ENCODE measurements at places on chromosomes 12 and 14.

GRCh38 chr14:90717916-90718315, 98.3 kb downstream of the TTC7B start:
- no peak for DNase-seq

DNA sequence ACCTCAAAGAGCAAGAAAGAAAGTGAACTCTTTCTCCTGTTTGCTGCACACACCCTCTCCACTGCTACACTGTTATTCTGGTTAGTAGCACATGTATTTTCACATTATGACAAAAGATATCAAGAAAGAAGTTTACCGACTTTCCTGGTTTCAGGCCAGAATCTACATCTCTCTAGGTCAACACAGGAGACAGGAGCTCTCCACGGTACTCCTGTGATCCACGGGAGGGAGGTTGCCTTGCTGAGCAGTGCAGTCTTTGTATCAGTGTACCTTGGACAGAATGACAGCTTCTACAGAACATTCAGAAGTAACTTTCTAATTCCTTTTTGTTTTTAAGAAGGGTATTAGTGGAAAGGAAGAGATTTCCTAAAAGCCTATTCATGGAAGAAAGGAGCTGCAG, 805.6 kb downstream of the NRXN3 start:
- DNase-seq: no peak

DNA sequence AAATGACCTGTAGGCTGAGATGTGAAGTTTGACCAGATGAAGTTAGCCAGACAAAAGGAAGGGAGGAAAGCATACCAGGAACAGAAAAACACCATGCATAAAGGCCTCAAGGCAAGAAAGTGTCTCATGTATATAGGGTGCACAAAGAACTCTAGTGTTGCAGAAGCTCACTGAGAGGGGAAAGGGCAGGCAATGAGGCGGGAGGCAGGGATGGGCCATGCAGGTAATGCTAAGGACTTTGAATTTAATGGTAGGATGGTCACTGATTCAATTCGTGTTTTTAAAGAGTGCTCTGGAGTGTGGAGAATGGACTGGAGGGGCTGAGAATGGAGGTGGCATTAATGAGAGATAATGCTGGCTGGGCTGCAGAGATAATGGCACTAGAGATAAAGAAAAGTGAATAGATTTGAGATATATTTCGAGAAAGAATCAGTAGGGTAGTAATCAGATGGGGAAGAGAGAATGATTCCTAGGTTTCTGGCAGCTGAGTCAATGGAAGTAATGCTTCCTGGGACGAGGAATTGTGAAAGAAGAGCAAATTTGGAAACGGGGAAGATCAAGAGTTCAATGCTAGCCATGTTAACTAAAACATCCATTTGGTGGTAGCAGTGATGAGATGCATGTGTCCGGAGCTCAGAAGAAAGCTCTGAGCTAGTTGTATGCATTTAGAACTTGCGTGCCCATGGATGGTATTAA, 43.1 kb downstream of the LIMA1 start:
- no peak for DNase-seq

- no peak for DNase-seq
Observed at GRCh38 chr14:55238019-55238680, 33.1 kb upstream of the FBXO34 start.

GRCh38 chr14:71610149-71610548, 322.1 kb upstream of the RGS6 start:
- DNase-seq: no peak

DNA sequence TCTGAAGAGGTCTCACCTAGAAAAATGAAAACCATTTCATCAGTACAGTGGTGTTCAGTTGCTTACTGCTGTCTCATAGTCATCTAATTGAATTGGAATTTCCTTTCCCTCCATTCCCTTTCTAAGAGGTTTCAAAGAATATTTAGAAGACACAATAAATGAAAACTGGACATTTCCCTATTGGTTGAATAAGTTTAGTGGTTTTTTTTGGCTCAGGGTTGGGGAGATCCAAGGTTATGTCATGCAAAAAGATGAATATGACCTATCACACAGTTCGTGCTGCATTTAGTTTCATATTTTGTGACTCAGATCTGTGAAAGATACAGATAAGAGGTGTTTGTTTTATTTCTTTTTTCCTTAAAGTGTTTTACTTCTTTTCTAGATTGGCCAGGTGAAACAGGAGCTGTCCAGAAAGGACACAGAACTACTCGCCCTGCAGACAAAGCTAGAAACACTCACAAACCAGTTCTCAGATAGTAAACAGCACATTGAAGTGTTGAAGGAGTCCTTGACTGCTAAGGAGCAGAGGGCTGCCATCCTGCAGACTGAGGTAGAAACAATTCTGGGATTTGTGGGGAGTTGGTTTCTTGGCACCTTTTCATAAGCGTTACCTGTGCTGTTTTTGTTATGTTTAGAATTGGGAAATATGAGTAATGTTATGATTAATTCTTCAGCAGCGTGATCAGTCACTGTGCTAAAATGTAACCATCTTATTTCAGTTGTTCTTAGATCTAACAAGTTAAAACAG, 124.6 kb downstream of the ERC1 start:
- DNase-seq: no peak

DNA sequence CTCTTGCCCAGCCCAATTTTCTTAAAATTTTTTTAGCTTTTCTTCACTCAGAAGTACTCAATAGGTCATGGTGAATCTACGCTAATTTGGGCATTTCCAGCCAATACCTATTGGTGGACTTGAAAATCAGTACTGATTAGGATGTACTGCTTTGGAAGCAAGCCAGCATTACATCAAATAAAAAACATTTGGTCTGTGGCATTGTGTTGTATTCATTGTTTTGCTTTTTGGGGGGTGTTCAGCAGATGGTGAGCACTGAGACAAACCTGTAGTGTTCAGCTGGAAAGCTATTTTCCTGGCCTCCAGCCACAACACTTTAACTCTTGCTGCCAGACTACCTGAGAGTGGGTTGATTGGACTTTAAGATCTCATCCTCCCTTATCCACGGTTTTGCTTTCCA, 4.0 kb downstream of the MAPKAPK5 start:
- no peak for DNase-seq

DNA sequence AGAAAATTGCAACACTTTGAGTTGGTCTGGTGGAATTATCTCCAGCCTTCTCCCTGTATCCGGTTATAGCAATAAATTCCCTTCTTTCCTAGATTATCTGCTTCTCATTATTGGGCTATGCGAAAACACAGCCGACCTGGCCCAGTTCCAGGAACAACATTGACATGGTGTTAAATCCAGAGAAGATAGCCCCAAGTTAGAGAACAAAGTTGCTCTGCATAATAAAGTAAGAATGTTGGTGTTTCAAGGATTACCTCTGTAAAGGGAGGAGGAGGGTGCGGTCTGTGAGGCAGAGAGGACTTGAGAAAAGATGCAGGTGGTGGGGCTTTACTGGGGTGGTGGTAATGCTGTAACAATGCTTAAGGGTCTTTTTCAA, 12.1 kb downstream of the TCL1A start:
- DNase-seq: no peak

DNA sequence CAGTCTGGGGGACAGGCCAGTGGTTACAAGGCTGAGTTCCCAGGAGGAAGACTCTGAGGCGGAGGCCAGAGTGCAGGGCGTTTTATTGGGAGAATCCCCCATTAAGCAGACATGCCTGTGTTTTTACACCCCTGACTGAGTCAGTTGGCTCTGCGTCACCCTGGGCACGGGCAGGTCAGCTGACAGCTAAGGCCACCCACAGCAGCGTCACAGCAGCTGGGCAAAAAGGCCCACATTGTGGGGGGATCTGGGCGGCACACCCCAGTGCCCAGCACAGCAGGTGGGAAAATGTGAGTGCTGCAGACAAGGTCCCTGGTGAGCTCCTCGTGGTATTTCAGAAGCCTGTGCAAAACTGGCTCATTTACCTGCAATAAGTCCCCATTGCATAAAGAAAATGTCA, 184.7 kb downstream of the AACS start:
- no peak for DNase-seq

DNA sequence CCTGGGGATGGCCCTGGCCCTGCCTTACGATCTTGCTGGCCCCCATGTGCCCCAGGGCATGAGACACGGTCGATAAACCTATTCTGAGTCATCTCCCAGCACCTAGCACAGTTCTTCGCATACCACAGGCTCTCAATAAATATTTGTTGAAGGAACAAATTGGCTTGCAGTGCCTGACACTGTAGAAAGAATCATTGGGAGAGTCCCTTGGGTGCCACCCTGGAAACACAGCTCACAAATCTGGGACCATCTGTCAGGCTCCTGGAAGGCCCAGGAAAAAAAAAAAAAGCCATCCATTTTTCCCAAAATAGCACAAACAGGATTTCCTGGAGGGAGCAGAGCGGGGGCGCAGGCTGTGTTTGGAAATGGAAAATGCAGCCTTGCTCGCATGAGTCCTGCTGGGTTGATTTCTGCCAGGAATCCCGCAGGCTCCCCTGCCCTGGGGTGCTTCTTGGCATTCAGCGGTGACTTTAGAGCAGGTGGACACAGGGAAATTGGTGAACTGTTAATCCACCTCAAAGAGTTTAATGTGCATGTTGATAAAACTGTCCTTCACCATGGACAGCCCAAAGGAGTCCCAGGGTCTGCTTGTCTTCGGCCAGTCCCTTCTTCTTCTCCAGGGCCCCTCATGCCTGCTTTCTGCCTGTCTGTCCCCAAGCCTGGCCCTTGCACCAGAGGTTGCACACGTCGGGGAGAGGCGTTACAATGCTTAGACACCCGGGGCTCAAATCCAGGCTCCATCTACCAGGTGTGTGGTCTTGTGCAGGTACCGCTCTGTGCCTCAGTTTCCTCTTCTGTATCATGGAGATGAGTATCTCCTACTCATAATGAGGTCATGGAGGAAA, 106.1 kb upstream of the RFLNA start:
- no peak for DNase-seq

- DNase-seq: no peak
Observed at GRCh38 chr12:22477894-22478287, 66.5 kb downstream of the C2CD5 start.

DNA sequence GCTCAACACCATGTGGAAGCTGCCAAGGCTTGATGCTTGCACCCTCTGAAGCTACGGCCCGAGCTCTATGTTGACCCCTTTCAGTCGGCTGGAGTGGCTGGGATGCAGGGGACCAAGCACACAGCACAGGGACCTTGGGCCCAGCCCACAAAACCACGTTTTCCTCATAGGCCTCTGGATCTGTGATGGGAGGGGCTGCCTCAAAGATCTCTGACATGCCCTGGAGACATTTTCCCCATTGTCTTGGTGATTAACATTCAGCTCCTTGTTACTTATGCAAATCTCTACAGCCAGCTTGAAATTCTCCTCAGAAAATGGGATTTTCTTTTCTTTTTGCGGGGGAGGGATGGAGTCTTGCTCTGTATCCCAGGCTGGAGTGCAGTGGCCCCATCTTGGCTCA, 46.3 kb downstream of the MON2 start:
- no peak for DNase-seq

DNA sequence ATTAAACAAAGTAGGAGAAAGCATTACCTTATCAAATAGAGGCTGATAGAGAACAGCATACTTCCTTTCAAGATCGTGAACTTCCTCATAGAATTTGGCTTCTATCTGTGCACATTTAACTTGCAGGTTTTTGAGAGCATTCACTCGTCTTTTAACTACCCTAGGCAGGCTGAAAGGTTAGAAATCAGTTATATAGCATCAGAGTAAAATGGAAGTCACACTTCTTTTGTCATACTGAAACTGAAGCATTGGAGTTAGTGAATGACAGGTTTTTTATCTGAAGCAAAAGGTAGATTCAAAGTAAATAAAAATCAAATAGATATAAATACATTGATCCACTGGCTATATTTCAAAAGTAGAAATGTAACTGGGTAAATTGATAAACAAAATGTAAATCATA, 24.4 kb downstream of the NAP1L1 start:
- no peak for DNase-seq

DNA sequence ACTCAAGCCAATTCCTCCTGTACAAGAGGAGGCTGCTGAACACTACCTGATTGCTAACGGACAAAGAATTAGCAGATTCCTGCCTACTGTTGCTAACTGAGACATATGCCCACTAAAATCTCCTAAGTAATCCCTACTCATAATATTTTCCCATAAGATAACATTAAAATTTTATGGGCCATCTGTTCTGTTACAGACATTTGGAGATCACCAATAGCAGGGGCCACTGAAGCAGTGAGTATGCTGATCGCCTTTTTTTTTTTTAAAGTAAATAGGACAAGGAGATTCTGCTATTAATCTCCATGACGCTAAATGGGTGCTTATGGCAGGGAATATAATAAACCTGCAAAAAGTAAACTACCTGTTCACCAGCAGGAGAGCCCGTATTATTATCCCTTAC, 292.9 kb downstream of the MED13L start:
- no peak for DNase-seq

- no peak for DNase-seq
Observed at GRCh38 chr12:120468821-120469449, 613 bp downstream of the SRSF9 start.

DNA sequence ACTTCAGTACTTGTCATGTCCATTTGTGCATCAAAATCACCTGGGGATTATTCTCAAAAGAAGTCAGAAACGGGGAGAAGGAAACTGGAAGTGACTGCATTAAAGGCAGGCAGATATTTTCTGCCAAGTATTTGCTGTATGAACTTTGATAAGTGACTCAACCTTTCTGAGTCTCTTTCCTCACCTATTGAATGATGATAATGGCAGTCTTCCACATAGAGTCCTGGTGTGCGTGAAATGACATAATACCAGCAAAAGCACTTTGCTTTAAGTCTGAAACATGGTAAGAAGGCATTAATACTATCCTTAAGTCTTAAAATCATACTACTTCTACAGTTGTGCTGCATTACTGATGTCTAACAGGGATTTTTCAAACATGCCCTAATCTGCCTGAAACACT, 278.5 kb downstream of the ADAMTS20 start:
- no peak for DNase-seq

- no peak for DNase-seq
Observed at GRCh38 chr14:64178814-64179213, 115.4 kb downstream of the ESR2 start.

DNA sequence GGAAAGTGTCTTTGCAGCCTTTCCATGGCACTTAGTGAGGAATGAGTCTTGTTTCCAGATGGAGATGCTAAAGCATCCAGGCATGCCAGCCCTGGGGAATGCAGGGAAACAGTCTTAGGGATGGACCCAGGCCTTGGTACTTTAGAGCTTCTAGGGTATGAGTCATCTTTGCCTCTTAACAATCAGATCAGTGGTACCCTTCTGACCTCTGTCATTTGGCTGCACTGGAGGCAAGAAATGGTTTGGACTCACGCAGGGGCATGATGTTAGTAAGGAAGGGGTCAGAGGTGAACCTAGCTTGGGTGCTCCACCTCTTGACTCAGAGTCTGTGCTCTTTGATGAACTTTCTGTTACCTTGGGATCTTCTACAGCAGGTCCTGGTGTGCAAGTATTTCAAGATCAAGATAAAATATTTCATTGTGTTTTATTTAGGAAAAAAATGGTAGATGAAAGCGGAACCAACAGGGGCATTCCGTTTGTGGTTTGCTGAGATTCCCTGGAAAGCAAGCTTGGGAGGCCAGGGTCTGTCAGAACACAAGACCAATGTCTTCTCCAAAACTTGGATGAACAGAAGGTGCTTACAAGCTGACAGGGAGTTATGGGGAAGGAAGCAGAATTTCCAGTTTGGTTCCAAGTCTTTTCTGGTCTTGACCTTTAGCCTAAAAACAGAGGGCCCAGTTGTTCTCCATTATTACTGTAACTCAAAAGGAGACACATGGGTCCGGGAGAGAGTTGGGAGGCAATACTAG, 216.2 kb downstream of the ZFP36L1 start:
- no peak for DNase-seq

All from memory B cell (primary cell).